ENCODE measurements at places on chromosomes 6 and 20.

GRCh38 chr6:43011207-43011606 is 2.5 kb downstream of the MEA1 start:
- no peak for DNase-seq

DNA sequence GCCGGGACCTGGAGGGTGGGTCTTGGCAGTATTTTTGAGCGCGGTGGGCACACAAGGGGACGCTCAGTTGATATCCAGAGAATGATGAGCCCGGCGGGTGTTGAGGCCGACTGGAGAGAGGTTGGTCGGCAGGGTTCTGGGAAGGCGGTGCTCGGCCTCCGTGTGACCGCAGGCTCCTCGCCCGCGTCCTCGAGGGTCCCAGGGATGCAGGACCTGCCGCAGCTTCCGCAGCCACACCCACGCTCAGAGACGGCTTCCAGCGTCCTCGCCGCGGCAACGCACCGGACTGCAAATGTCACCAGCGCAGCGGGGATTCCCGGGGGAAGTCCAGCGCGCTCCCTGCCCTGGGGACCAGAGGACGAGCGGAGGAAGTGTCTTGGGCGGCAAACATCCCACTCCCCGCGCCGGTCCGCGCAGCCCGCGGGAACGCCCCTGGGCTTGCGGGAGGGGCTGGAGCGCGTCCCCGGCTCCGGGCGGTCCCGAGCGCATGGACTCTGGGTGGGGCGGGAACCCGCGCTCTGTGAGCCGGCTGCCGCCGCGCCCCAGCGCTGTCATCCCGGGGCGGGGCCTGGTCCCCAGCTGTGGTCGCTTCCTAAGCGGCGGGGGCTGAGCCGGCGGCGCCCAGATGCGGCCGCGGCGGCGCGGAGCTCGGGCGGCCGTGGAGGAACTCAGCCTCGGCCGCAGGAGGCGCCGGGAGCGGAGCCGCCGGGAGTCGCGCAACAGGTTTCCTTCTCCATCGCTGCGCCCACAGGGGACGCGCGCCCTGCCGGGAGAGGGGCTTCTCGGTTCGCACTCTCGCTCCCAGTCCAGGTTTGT is at the start of gene STX11:
TSS of gene STX11 (plus strand) at position 624 of the 816 bp plus-strand sequence. CDS start 36,111 bp downstream, outside the sequence.
- no peak for DNase-seq

GRCh38 chr6:28543651-28544610 is 18.2 kb downstream of the GPX5 start:
- no peak for DNase-seq

DNA sequence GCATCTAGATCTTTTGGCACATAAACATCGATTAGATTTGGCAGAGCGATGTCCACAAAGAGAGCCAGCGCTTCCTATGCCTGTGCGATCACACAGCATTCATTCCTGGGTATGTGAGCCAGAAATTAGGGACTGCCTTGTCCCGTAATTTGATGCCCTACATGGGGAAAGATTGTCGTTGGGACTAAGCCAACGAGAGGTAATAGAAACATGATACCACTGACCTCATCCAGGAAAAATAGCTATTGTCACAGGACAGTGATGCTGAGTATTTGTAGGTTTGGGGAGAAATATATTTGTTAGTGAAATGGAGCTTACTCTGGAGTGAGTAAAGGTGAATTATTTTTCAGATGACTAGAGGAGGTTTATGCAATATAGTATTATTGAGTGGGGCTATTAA is 154.0 kb downstream of the TSHZ2 start:
- DNase-seq = no peak

GRCh38 chr20:42924215-42924614 is 265.5 kb downstream of the PTPRT start:
- no peak for DNase-seq

DNA sequence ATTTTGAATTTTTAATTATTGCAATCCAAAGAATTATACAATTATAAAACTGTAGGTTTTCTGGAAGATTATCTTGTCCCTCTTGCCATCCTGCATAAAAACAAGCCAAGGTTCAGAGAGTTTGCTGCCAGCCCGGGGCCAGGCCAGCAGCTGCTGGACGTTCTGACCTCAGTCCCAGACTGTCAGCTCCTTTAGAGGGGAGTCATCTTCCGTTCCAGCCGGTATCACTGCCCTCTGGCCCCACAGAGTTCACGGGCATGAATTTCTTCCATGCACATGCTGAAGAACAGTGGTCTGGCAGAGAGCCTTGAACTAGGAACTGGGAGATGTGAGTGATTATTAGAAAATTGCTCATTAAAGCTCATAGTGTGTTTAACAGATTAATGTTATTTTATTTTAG is 130.4 kb upstream of the QKI start:
- no peak for DNase-seq

- DNase-seq = no peak
These were observed 36.5 kb downstream of the ZBTB46 start for GRCh38 chr20:63794614-63795013.

GRCh38 chr6:34052918-34053608 is 92.8 kb downstream of the GRM4 start:
- DNase-seq = no peak

GRCh38 chr6:52365866-52366540 is 4.1 kb downstream of the PAQR8 start:
- DNase-seq = no peak

DNA sequence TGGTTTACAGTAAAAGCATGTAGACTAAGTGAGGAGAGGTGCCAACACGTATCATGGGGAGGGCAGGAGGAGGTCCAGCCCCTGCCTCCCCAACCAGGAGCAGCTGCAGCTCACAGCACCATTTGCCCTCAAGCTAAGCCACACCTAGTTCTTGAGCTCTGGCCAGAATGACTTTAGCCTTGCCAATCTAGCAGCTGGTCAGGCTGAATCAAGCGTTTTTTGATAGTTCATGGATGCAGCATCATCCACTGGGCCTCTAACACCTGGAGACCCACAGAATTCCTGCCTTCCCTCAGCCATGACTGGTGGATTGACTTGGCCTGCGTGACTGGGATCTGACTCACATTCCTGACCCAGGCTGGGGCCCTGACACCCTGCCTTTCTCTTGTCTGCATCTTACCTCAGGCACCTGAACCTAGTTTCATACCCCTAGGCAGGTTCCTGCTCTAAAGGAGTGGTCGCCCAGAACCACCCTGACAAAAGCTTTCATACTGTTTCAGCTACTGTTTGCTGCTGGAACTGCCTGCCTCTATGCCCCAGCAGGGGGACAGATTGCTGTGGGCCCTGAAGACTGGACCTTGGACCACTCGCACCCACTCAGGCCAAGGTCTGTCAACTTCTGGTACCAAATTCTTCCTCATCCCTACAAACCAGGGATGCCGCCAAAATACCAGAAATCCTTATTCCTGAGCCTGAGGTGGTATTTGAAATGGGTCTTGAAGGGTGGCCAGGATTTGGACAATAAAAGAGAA is 122.3 kb downstream of the QRSL1 start:
- DNase-seq = no peak

GRCh38 chr6:55100686-55101085 is 73.6 kb upstream of the HCRTR2 start:
- DNase-seq = no peak

DNA sequence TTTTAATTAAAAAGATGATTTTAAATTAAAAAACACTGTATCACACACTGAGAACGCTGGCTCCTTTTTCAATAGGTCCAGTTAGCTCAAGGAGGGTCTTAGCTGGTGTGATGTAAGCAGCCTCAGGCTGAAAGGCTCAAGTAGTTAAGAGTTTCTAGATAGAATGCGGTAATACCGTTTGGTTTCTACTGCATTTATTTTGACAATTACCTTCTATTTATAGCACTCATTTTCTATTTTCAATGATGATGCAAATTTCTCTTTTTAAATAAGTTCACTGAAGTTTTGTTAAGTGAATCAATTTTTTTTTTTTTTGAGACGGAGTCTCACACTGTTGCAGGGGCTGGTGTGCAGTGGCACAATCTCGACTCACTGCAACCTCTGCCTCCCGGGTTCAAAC is 87.1 kb downstream of the PREX1 start:
- no peak for DNase-seq

- DNase-seq = no peak
These were observed 19.7 kb downstream of the ETV7 start for GRCh38 chr6:36367743-36368142.

GRCh38 chr6:125264476-125264875 is 37.3 kb downstream of the HDDC2 start:
- DNase-seq = no peak

GRCh38 chr6:156562019-156562418 is 215.2 kb upstream of the ARID1B start:
- no peak for DNase-seq

DNA sequence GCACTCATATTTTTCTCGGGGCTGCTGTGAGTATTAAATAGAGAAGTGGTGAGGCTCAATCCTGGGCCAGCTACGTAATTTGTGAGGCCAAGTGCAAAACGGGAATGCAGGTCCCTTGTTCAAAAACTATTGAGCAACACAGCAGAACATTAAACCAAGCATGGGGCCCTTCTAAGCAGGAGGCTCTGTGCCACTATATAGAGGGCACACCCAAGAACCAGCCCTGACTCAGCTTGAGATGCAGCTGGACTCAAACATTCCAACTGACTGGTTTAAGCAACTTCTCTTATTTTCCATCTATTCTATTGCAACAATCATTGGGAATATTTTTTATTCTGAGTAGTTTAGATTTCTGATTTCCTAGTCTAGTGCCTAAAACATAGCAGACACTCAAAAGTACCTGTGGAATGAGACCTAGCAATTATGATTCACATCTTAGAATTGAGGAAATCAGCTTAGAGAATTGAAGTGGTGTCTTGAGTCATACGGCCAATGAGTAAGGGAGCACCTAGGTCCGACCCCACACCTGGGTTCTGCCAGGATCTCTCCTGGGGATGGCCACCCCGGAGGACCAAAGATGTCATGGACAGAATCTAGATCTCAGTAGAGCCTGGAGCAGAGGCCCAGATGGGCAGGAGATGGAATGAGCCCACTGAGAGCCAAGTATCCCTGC is 1.3 kb downstream of the SIRPB2 start:
- no peak for DNase-seq

DNA sequence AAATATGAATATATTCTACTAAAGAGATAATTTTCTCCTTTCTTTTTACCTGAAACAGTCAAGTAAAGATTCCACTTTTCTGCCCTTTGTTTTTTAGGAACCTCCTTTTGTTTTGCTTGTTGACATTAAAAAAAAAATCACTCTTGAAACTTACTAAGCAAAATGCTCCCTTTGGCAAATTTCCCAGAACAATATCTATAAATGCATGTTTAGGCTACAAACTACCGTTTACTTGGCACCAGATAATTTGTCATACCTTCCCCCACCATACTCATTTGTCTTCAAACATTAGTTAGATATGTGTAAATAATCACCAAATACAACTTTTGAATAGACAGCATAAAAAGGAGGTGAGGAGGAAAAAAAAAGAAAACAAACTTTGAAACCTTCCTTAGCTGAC is 604.7 kb downstream of the RFPL4B start:
- no peak for DNase-seq

- DNase-seq = no peak
These were observed 1.2 kb downstream of the ARFGAP1 start for GRCh38 chr20:63273635-63274380.

DNA sequence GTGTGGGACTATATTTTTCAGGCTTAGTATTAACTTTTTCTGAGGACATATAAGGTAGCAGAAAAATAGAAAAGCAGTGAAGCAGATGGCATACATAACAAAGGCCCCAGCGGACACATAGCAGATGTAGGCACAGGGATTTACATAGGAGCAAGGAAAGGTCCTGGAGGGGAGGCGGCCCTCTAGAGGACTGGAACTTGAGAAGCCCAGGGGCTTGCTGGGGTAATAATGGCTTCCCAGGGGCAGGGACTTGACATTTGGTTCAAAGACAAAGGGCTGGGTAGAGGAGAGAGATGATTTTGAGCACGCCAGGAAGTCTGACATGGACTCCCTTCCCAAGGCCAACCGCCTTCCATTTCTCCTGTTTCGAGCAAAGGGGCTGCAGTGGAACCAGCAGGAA is 31.7 kb upstream of the OSTM1 start:
- no peak for DNase-seq

DNA sequence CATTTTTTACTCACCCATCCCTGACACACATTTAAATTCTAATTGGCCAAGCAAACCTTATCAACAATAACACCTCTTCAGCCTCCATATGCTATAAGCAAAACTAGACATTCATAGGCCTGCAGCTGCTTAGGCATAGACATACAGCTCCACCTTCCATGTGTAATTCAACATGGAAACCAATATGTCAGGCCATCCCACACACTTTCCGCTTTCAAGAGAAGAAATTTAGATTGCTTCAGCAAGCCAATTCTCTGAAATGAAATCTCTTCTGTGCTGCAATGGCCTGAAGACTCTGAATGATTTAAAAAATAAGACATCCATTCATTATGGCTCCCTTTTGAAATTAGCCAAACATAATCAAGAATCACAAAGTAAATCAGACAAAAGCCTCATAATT is 4.5 kb upstream of the RAB22A start:
- DNase-seq = no peak

DNA sequence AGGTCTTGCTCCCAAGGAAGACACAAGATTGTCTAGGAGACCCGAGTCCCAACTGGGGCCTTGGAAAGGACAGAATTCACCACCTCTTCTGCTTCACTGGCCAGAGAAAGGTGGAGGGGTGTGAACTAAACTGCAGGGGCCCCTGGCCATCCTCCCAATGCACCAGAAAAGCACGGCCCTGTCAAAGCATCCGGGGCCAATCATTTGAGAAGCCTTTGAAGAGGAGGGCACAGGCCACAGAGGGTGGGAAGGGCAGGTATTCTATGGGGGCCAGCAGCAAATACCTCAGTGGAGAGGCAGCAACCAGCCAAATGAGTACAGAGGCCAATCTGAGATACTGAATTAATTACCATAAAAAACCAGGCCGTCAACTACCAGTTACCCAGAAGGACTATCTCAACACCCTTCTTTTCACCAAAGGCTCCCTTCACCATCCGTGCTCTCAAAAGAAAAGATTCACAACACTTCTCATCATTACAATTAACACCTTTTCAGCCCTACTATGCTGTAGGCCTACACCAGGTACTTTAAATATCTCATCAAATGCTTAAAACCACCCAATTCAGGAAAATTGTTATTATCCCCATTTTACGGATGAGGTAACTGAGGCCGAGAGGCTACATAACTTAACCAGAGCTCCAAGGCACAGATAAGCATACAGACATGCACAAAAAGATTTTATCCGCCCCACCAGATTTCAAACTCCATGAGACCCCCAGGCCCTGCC is 50.7 kb downstream of the TRERF1 start:
- no peak for DNase-seq

DNA sequence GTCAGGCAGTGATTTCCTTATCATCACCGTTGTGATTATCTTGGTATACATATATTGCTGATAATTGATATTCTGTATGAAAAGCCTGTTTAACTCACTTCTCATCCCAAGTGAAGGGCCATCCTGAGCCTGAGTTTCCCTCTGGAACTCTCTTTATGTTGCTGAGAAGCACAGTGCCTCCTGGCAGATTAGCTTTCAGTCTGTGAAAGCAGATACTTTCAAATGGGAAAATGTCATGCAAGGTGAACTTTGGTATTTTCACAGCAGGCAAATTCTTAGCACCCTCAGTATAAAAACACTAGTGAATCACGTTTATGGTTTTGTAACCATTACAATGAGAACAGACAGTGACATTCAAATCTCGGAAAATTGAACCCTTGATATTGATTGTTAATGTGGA is 151.6 kb downstream of the PRIM2 start:
- no peak for DNase-seq

- DNase-seq = no peak
These were observed 27.9 kb upstream of the MAP3K4 start for GRCh38 chr6:160963651-160964050.

GRCh38 chr6:43328528-43328927 is 19.9 kb upstream of the CRIP3 start:
- no peak for DNase-seq
